ENCODE measurements at places on chromosomes 2 and 18. TPM values are rescaled to one million over a fixed set of nuclear protein-coding genes. Genes with fewer than 3 reads are reported as not detected.
A peak's percentile ranks its signal among the peaks of the same experiment; 100 is the strongest.

- ATAC-seq = no peak
Observed at GRCh38 chr18:62389761-62390481, 64.8 kb downstream of the TNFRSF11A start.

DNA sequence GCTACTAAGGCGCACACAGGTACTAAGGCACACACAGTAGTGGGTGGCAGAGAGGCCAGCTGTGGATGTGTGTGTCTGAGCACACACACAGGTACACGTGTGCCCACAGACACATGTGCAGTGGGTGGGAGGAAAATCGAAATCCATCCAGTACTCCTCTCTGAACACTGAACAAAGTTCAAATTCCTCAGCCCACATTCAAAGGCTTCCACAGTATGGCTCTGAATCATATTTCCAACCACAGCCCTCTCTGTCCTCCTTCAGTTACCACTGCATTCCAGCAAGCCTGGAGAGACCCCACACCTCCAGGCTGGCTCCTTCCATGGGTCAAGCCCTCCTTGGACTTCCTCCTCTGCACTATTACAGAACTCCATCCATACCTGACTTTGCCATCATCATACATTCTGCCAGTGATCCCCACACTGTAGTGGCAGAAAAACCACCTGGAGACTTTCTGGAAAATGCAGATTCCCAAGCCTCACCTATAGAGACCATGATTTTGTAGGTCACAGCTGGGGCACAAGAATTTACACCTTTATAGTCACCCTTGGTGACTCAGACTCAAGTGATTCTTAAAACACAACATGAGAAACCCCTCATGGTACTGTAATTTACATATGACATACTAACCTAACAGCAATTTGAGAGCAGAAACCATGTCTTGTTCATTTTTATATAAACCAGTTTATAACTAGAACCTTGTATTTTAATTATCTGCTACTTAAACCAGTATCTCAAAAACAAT, 31.4 kb downstream of the EPG5 start:
- no peak for ATAC-seq

- ATAC-seq = no peak
Observed at GRCh38 chr2:239286901-239287300, 113.9 kb downstream of the HDAC4 start.

- ATAC-seq = peak; percentile 92
Observed at GRCh38 chr2:96485751-96486651, 19.2 kb downstream of the NEURL3 start.

GRCh38 chr2:142865924-142866323, 11.5 kb upstream of the KYNU start:
- no peak for ATAC-seq

GRCh38 chr2:226691255-226691654, 108.4 kb downstream of the IRS1 start:
- ATAC-seq = no peak

GRCh38 chr2:85377083-85377482, 22.5 kb downstream of the ELMOD3 start:
- ATAC-seq = no peak

DNA sequence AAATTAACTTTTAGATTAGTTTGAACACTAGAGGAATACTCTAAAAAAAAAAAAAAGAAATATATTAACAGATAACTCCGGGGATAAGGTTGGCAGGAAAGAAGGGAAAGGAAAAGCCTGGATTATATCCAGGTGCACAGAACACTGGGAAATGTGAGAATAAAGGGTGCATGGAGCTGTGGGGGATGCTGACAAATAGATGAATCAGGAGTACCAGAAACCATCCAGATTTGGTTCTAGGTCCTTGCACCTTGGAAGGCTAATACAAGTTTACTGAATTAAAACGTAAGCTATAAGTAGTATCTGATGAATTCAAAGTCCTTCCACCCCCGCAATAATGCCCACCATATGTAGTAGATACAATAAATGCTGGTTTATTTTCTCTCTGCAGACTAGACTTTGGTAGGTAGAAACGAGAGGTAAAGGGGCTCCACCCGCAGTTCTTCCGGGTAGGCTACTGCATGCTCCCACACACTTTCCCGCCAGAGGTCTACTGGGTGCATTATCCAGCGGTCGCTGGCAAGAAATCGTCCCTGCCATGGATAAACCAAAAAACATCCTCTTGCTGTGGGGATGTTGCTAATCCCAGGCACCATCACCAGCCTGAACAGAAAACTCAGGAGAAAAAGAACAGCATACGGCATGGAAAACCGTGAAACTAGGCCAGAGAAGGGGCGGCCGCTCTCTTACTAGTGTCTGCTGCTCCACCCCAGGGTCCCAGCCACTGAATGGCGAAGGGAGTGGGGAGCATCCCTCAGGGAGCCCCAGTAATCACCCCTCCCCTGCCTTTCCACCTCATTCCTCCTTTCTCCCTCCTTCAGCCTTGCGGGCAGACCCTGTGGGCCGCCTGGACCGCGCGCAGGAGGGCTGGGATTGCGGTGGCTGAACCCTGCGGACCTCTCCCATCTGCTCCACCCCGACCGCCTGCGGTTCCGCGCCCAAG, 1.5 kb downstream of the CNRIP1 start:
- ATAC-seq = peak; percentile 16

GRCh38 chr18:46646468-46646867, 10.6 kb downstream of the LOXHD1 start:
- no peak for ATAC-seq

The RIT2 gene
- total RNA-seq = not detected

- no peak for ATAC-seq
Observed at GRCh38 chr2:58006256-58006951, 40.2 kb upstream of the VRK2 start.

The SIGLEC15 gene
- total RNA-seq = not detected

The IL1F10 gene
- not detected for total RNA-seq

The ACADL gene
- 5.9 TPM for total RNA-seq

DNA sequence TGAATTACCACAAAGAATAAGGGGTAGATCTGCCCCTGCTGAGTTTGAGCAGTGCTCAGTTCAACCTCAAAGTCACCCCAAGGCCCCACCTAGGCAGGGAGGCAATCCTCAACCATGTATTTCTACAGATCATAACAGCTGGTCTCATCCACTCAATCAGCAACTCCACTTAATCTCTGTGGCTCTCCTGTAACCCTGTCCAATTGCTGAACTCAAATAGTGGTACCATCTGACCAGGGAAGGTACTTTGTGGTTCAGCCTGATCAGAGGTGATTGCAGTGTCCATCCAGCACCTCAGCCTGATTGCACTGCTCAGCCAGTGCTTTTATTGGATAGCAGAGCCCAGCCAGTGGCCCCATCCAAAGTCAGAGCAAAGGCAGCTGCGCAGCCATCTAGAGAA, 91.0 kb upstream of the SLC4A10 start:
- ATAC-seq = no peak

DNA sequence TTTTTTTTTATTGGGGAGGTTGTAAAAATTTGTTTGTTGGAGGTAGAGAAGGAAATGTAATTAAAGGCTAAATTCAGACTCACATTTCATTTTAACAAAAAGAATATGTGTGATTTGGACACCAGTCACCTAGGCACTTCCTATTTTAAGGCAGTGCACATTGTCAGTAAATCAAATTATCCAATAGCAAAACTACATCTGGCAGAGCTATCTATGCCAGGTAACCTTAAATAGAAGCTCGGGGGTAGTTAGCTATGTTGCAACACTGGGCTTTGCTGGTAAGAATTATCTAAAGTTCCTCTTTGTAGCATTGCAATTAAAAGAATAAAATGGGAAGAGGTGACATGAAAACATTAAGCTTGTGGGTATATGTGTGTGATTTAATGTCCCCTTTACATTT, 1064.4 kb upstream of the ZEB2 start:
- no peak for ATAC-seq

GRCh38 chr2:19802086-19802841, 99.5 kb downstream of the TTC32 start:
- no peak for ATAC-seq

The GCKR gene
- not detected for total RNA-seq

- no peak for ATAC-seq
Observed at GRCh38 chr18:11454040-11454439, 155.4 kb upstream of the SLC35G4 start.

GRCh38 chr2:41940060-41940744, 107.6 kb upstream of the PKDCC start:
- ATAC-seq = no peak

The TMEM17 gene
- total RNA-seq = 0.22 TPM

GRCh38 chr2:217827430-217828201, 175.2 kb downstream of the TNS1 start:
- ATAC-seq = peak; percentile 28

The GAREM2 gene
- total RNA-seq = 3.3 TPM

GRCh38 chr2:36413218-36413617, 57.6 kb downstream of the CRIM1 start:
- no peak for ATAC-seq

GRCh38 chr18:34956663-34957062, 84.5 kb upstream of the MAPRE2 start:
- no peak for ATAC-seq

DNA sequence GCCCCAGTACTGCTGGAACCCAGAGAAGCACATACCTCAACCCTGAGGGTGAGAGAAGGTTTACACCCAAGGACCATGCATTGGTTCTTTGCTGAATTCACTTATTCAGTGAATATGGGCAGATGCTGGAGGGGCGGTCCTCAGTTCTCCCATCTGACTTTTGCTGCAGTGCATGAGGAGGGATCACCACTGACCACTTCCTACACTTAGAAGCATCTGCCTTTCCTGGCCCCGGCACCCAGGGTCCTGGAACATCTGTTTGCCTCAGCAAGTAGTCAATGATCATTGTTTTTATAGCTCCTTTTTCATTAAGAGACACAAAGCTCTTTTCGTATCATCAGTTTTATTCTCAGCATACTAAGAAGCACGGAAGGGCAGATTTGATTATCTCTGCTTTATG, 211.4 kb downstream of the SH3RF3 start:
- no peak for ATAC-seq

- no peak for ATAC-seq
Observed at GRCh38 chr2:200159357-200159707, 147.2 kb upstream of the SPATS2L start.

- no peak for ATAC-seq
Observed at GRCh38 chr2:69077252-69077950, 64.4 kb downstream of the ANTXR1 start.

DNA sequence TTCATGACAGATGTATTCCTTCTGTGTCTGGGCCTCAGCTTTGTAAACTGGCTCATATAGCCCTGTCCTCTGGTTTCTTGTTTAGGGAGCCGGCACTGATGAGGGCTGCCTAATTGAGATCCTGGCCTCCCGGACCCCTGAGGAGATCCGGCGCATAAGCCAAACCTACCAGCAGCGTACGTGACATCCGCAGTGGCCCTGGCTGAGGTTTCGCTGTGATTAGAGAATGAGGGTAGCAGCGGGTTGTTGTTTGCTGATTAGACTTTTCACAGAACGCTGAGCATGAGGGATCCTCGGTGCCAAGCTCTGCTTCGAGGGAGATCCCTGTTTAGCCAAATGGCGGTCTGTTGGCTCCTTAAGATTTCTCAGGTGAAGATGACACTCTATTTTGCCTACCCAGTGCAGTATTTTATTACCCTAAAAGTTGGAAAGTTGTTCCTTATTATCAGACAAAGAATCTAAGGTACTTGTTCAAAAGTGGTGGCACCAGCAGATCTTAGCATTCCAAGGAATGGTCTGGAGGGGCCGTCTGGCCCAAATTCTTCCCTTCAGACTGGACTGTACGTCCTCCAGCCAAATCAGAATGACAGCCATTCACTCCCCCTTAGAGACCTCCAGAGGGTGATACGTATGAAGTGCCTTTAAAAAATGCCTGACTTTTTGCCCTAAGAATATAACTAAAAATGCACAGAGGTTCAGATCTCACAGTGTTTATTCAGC, 21.5 kb upstream of the GMCL1 start:
- ATAC-seq = no peak

Data from gastroesophageal sphincter (tissue), 4 donors.